Esophagus squamous epithelium (tissue), 5 donors: ENCODE measurements at places on chromosomes 2 and 18. TPM values are rescaled to one million over a fixed set of nuclear protein-coding genes. Genes with fewer than 3 reads are reported as not detected.

- DNase-seq: no peak
Observed at GRCh38 chr2:5538772-5539171, 153.4 kb upstream of the SOX11 start.

- DNase-seq: no peak
Observed at GRCh38 chr18:5214583-5215351, 17.7 kb upstream of the AKAIN1 start.

- no peak for DNase-seq
Observed at GRCh38 chr2:122077114-122077513, 321.7 kb downstream of the TSN start.

- DNase-seq: no peak
Observed at GRCh38 chr2:79612999-79613398, 100.1 kb downstream of the CTNNA2 start.

DNA sequence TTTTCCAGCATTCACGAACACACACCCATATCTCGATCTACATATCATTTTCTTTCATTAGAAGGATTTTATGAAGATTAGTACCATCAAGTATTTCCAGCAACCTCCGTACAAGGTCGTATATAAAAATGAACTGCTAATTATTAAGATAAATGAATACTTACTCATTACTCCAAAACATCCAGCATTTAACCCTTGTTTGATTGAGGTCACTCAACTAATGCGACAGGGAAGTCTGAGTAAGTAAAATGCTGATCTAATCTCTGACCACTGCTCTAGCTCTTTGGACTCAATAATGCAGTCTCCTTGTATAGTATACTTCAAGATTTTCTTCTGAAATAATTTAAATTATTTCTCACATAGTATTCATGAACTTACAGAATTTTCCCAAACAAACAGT, 2.0 kb downstream of the ABHD3 start:
- no peak for DNase-seq

DNA sequence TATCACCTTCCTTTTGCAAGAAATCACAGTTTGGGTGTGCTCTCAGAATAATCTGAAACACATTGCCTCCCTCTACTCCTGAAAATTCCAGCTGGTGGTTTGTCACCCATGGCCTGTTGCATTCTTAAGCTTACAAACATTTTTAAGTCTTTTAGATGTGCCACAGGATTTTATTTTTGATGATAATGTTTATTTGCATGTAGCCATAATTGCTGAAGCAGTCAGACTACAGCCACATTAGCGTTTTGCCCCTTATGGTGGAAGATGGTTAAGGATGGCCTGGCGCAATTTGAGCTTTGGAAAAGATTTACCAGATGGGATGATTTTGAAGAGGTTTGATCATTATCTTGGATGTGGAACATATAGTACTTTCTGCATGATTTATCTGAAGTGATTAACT, 439.5 kb downstream of the MEIS1 start:
- no peak for DNase-seq

DNA sequence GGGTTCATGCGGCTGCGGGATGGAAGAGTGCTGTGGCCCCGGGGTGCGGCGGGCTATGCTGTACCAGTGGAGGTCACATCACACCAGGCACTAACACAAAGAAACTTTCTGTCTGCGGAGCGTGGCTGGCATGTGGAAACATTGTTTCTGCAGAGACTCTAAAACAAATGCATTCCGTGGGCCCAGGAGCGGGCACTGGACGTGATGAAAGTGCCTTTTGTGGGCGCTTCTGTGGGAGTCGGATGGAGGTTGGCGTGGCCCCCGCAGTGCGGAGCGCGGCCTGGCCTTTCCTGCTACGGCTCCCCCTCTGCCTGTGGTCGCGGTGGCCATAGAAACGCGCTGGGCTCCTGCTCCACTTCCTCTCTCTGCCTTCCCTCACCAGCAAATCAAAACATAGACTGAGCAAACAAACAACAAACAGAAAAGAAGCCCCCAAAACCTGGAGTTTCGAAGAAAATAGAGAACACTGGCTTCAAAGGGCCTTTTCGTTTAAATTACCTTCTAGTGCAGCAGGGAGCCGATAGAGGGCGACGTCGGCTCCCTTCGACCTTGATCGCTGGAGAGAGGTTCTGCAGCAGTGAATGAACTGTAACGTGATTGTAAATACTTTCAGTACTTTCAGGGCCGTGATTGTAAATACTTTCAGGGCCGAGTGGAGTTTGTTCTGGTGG, 51.4 kb downstream of the KIF5C start:
- DNase-seq: no peak

DNA sequence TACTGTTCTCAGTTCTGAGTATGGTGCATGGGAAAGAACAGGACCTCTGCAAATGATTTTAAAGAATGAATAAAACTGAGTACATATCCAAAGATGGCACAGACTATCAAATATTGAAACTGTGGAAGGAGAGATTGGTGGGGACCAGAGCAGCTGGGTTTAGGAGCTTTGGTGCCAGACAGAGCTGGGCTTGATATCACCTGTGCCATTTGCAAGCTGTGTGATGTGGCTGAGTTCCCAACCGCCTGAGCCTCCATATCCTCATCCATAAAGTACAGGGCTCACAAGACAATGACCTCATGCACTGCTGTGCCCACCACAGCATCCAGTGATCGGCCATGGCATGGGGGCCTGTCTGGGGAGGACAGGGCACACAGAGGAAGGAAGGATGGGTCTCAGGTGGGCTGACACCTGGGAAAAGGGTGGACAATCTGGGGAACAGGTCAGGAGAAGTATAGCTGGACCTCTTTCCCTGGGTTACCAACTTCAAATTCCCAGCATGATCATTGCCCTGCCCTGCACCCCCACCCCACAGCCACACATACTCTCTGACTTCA, 83.9 kb upstream of the RAB6C start:
- DNase-seq: no peak

DNA sequence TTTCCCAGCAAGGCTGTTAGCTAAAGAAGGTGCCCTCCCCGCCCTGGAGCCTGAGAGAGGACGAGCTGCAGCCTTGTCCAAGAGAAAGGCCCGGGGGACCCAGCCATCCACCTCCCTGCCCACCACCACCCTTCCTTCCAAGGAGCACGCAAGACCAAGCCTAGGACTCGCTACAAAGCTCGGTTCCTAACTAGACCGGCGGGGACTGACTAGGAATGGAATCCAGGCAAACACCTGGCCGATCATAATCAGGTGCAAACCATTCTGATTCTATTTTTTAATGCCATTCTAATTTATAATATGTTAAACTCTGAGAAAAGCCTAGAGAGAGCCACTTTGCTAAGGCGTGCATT, 19.7 kb upstream of the TUBB6 start:
- DNase-seq: no peak

DNA sequence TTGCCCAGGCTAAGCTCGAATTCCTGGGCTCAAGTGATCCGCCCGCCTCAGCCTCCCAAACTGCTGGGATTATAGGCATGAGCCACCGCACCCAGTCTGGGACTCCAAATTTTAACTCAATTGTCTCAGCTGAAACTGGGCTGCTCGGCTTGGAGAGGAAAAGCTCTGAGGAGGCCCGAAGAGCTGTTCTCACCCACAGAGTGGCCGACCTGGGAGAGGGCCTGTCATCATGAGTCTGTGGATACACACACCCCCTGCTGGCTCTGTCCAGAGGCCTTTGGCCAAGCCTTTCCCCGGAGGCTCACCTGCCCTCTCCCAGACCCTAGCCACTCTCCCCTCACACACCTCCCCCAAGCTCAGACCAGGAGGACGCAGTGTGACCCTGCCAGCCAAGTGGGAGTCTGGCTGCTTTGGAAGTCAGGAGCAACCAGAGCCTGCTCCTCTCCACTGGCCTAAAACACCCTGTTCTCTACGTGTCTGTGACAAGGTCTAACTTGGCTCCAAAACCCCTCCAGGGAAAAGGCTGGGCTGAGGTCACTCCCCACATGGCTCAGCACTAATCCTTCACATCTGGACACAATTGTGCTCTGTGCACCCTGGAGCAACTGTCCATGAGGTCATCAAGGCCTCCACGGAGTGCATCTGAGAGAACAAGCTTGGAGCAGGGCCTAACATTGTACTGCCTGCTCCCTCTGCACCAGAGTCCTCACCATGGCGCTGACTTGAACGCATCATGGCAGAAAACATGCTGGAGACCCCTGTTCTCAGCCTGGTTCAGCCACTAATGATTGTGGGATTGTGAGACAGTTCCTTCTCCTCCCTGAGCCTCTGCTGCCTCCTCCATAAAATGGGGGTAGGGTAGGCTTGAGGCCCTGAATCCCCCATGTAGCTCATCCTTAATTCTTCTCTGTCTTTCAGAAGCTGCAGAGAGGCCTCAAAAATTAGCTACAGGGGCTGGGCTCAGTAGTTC, 49.9 kb upstream of the RAB6C start:
- DNase-seq: no peak

DNA sequence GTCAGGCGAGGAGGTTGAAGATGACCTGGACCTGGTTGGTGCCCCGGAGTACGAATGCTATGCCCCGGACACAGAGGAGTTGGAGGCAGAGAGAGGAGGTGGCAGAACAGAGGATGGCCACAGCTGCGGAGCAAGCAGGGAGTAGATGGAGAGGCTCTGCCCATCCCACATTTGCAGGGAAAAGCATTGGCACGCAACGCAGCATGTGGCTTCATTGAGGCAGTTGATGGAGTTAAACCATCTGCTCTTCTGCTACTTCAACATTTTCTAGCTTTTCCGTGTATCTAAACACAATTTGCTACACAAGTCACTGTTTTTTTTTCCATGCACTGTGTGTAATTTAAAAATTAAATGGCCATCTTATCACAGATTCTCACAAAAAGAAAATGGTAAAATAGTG, 11.8 kb downstream of the RBFA start:
- DNase-seq: no peak

DNA sequence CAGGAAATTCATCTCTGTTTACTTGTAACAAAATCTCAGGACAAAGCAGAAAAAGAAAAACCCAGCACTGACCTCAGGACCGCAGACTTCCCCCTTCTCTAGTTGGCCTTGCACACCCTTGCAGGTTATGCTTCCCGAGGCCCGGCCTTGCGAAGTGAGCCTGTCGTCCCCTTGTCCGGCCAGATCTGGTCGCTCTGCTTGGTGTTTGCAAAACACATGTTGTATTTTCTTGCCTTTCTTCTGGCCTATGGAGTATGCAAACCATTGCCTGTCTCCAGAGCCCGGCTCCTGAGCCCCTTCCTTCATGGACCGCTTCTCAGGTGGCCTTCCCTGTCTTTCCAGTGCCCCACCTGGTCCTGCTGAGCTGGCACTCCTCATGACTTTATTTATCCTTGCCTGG, 4.8 kb downstream of the IMPA2 start:
- no peak for DNase-seq

- DNase-seq: no peak
Observed at GRCh38 chr2:164657129-164657528, 35.8 kb upstream of the GRB14 start.

DNA sequence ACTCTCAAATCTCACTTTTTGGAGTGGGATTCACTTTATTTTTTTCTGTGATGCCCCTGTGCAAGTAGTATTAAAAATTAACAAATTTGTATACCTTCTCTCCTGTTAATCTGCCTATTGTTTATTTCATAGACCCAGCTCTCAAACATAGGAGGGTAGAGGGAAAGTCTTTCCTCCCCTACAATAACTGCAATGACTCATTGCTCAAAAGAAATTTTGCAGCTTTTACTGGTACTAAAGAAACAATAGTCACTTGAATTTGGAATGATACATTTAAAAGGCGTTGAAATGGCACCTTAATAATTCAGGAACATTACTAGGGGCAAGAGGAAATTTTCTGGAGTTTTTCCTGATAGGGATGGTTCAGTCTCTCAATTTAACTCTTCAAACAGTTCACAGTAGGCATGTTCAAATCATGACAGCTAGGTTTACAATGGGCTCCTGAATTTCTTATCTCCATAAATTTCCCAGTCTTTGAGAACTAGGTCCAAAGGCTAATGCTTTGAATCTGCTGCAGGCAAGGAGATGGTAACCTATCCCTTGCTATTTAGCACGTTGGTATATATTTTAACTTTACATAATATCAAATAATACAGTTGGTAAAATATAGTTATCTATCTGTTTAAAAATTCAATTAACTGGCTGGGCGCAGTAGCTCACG, 88.8 kb downstream of the CHN1 start:
- no peak for DNase-seq

PPM1G gene
- total RNA-seq: 66.6 TPM

GRP gene
- total RNA-seq: not detected

STARD6 gene
- total RNA-seq: not detected

SAG gene
- total RNA-seq: not detected
